ENCODE measurements at places on chromosomes 5 and 9. TPM values are rescaled to one million over a fixed set of nuclear protein-coding genes. Genes with fewer than 3 reads are reported as not detected.

Gene HTR4
- total RNA-seq, result not detected

Gene PIP5KL1
- total RNA-seq, result 1.5 TPM

Gene WDR31
- 1.1 TPM for total RNA-seq

Gene NR5A1
- total RNA-seq, result not detected

Gene AGXT2
- not detected for total RNA-seq

Gene LHX3
- 0.12 TPM for total RNA-seq
